ENCODE measurements at places on chromosomes 16 and 17. TPM values are rescaled to one million over a fixed set of nuclear protein-coding genes. Genes with fewer than 3 reads are reported as not detected.

DNA sequence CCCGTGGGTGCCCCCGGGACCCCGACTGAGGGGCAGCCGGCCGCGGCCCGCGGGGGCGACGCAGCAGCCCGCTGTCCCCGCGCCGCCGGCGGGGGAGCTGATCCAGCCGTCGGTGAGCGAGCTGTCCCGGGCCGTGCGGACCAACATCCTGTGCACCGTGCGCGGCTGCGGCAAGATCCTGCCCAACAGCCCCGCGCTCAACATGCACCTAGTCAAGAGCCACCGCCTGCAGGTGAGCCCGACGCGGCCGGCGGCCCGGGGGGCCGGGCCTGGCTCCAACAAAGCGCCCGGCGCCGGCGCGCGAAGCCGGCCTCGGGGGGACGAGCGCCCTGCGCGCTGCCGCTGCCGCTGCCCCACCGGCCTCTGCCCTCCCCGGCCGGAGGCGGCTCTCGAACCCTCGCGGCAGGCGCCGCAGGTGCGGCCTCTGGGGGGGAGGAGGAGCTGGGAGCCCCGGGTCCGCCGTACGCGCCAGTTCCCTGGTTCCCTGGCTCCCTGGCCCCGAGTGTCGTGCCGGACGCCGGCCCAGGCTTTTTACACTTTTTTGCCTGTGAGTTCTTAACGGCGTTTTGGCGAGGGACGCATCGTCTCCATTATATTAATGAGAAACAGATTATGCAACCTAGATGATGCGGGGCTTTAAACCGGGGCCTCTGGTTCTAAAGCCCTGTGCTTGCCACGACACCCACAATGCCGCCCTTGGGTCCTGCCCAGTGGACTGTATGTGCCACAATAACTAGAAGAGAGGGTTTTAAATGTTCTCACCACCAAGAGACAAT is 521 bp downstream of the ATMIN start:
- DNase-seq: peak; percentile 88

DNA sequence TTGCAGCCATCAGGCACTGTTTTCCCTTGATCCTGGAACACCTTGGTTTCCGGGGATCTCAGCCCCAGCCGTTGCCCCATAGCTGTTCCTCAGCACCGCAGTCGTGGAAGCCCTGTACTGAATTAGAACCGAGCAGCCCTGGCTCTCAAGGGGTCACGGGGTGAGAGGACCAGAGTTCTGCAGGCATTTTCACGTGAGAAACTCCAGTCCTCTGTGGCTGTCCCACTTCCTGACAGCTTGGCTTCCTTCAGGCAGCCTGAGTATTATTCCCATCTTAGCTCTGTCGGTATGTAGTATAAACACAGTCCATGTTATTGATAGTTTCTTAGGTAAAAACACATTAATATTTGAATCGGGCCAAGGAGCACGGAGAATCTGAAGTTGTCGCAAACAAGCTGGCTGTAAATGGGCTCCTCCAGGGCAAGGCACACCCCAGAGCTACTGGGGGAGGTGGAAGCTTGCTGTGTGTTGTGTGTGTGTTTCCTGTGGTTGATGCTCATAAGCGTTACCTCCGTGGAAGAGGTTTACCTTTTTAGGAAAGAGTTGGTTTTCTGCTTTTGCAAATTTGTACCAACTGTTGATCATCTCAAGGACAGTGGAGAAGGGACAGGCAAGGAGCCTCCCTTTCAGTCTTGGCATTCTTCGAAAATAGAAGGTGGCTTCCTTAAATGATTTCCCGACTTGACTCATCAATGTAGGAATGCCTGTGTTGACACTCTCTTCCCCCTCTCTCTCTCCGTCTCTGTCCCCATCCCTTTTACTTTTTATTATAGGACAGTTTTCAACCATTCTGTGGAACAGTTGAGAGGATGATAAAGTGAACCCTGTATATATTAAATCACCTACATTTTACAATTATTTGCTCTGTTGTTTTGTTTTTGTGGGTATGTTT is 208.9 kb upstream of the CHMP6 start:
- DNase-seq: no peak

GRCh38 chr16:23290189-23291062 is 11.7 kb upstream of the SCNN1B start:
- DNase-seq: no peak

DNA sequence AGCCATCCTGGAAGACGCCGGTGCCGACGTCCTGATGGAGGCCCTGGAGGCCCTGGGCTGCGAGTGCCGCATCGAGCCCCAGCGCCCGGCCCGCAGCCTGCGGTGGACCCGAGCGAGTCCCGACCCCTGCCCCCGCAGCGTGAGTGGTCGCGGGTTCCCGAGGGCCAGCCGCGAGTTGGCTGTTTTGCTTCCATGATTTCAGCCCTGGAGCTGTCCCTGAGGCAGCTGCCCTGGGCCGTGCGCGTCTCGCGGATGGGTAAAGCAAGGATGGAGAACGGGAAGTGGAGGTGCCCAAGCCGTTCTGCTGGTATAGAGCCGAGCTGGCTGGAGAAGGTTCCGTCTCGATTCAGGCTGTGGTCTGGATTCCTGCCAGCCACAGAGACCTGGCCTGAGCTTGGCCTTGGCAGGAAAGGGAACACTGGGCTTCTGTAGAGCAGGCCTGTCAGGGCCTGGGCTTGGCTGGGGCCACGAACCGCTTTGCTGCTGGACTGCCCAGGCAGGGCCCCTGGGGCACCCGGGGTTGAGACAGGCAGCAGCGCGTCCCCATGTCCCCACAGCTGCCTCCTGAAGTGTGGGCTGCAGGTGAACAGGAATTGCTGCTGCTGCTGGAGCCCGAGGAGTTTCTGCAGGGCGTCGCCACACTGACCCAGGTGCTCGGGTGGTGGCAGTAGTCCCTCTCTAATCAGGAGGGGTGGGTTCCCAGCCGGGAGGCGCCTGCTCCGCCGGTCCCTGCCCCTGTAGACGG is 941 bp upstream of the MRPS34 start:
- peak; percentile 97 for DNase-seq

ITGAL gene
- total RNA-seq: not detected

KCNH4 gene
- not detected for total RNA-seq

WDR59 gene
- 21.5 TPM for total RNA-seq

TAT gene
- under 0.01 TPM for total RNA-seq

DNA sequence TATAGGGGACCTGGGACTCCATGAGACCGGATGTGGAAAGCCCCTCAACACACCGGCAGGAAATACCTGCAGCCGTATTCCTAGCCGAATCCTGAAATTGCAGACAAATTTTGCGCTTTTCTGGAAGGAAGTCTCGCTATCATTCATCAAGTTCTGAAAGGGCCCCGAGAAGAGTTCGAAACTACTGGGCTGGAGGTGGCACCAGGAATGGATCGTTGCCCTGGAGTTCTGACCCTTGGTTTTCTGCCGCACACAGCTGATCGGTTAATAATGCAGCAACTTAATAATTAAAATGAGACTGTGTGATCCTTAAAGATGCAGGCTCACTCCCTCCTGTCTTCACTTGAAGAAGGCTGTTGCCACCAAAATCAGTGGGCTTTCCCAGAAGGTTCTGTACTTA is 55.7 kb upstream of the MRTFB start:
- no peak for DNase-seq

HAGH gene
- total RNA-seq: 28.9 TPM

OTOA gene
- total RNA-seq: under 0.01 TPM

- no peak for DNase-seq
Measured at GRCh38 chr17:22459953-22460350, 767.6 kb downstream of the KCNJ18 start.

- DNase-seq: peak; percentile 53
Measured at GRCh38 chr16:67104845-67105244, 4.9 kb upstream of the PHAF1 start.

DNA sequence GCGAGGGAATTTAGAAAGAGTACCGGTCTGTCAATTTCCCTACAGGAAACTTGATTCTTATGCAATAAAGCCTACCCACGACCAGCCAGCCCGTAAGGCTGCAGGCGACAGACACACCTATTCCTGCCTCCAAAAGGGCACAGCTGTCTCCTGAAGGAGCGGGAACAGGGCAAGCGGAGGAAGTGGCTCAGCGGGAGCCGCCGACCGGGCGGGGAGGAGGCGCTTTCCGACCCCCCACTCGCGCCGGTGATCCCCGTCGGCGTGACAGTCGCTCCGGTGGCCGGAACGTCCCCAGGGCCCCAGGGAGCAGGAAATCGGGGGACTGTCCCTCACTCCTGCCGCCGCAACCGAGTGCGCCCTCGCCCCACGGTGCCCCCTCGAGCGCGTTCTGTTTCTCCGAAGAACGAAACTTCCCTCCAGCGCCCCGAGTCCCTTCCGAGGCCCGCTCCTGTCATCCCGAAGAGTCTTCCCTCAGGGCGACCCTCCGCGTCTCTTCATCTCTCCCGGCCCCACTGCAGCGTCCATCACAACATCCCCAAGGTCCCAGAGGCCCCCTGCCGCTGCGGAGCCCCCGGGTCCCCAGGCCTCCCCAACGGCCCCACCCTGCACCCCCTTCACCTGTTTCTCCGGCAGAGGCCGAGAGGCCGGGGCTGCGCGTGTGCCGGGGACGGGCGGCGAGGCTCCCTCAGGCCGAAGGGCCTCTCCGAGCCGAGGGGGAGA is 421 bp downstream of the STAT3 start:
- peak; percentile 47 for DNase-seq

GRCh38 chr16:57903656-57904055 is 67.3 kb downstream of the CNGB1 start:
- no peak for DNase-seq

TPSB2 gene
- total RNA-seq: not detected

GRCh38 chr17:17416400-17417360 is 60.1 kb upstream of the MED9 start:
- DNase-seq: no peak

KRTAP3-1 gene
- not detected for total RNA-seq

- DNase-seq: no peak
Measured at GRCh38 chr17:46765453-46765852, 53.0 kb downstream of the WNT3 start.

PMFBP1 gene
- 0.59 TPM for total RNA-seq

GRCh38 chr16:12904329-12904671 is 2.9 kb downstream of the SHISA9 start:
- no peak for DNase-seq

DNA sequence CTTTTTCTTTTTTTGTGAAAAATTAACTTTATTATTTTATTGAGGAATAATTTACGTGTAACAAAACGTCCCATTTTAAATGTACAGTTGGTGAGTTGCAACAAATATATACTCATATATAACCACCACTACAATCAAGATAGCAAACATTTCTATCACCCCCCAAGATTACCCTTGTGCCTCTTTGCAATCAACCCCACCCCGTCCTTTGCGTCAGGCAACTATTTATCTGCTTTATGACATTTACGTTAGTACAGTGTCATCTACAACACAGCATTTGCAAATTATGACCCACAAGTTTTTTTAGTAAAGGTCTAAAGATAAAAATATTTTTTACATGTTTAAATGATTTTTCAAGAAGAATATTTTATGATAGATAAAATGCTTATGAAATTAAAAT is 485.6 kb upstream of the SOX9 start:
- no peak for DNase-seq

- peak; percentile 100 for DNase-seq
Measured at GRCh38 chr16:31472709-31473203, 804 bp downstream of the TGFB1I1 start.

DNA sequence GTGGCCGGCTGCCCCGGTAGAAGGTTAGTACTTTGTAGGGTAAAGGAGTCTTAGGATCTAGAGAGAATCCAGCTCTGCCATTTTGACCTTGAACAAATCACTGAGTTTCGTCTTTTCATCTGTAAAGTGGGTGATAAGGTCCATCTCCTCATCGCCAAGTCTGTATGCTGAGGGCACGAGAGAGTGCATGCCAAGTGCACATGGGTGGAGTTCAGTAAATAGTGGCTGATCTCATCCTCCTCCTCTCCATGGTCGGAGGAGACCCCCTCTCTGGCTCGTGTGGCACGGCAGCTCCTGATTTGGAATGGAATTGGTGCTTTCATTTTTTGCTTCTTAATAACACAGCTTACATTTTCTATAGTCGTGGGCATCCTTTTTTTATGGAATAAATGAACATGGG is 30.7 kb downstream of the MYH3 start:
- no peak for DNase-seq

ESRP2 gene
- total RNA-seq: under 0.01 TPM

DNA sequence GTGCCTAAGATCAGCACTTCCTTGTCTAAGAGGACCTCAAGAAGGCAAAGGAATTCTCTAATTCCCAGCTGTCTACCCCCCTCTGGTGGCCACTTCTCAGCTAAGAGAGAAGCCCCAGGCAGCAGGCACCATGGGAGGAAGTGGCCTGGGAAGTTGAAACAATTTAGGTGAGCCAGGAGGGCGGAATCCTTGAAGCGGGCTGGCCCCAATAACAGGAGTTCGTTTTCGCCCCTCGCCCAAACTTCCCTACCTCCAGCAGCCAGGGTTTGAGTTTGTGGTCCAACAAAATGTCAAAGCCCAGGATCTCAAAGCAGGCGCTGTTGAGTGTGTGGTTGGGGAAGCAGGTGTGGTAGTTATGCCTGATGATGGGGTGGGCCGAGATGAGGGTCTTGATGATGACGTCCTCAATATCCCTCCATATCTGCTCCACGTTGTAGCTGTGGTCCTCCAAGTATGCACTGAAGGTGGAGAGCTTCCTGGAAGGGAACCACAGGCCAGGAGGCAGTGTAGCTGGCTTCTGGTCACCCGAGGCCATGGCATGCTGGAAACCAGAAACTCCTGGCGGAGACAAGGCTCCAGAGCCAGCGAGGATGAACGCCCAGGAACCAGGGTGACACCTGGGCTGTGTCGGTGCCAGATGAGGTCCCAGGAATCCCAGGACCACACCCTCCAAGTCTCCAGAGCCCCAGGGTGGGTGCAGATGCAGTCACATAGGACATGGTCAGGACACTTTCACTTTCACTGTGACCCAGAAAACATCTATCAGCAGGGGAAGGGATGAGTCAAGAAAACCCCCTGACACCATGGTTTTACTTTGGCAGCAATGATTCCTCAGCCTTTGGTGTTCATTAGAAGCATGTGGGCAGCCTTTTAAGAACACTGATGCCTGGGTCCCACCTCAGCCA is 25.6 kb downstream of the TTLL6 start:
- DNase-seq: peak; percentile 90

All from osteoblast (primary cell).